ENCODE measurements at places on chromosomes 1 and 21.

- no peak for DNase-seq
Measured at GRCh38 chr1:229874136-229874535, 192.9 kb upstream of the GALNT2 start.

DNA sequence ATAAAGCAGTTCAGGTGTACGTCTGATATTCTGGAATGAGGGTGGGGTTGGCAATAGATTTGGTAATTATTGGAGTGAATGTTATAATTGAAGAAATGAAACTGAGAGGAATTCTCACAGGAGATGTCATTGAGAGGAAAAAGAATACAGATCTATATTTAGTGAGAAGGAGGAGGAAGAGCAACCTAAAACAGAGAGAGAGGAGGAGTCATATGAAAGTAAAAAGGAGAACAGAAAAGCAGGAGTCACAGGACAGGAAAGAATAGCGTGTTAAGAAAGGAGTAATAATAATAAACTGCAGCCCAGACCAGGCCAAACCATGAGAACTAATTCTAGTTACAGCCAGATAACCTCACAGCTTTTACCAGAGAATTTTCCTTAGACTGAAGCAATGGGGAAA, 62.7 kb upstream of the MROH9 start:
- no peak for DNase-seq

- no peak for DNase-seq
Measured at GRCh38 chr1:224405604-224405970, 29.0 kb downstream of the WDR26 start.

DNA sequence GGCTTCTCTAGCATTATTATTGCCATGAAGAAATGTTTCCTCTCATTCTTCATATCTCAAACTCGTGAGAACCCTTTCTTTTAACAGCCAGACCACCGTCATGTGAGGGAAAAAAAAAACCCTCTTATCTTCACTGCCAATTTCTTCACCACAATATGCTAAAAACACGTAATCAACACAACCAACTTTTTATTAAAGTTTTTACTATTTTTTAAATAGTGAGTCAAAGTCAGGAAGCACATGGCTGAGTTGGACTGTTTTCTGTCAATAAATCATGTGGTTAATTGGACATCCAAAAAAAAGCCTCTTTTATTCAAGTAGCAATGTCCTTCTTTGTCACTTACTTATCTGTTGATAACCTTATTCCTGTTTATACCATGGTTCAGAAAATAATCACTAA, 55.9 kb upstream of the SAMD13 start:
- DNase-seq: no peak
